ENCODE measurements at places on chromosomes 13 and 19.
A peak's percentile ranks its signal among the peaks of the same experiment; 100 is the strongest.

DNA sequence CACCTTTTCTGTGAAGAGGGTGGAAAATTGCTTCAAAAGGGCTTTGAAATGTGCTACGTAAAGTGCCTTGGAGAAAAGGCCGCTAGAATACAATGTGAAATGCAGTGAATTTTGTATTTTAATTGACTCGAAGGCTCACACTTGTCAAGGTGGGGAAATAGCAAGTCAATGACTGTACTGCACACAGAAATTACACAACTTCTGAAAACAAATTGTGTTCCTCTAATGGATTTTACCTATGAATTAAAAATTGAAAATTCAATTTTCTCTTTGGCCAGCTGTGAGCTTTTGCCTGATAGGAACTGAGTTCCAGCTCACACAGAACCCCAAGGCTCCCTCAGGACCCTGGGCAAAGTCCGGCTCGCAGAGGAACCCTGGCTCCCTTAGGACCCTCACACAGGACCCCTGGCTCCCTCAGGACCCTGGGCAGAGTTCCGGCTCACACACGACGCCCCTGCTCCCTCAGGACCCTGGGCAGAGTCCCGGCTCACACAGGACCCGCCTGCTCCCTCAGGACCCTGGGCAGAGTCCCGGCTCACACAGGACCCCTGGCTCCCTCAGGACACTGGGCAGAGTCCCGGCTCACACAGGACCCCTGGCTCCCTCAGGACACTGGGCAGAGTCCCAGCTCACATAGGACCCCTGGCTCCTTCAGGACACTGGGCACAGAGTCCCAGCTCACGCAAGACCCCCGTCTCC lies 324.9 kb downstream of the UQCRFS1 start:
- no peak for DNase-seq

GRCh38 chr13:110937511-110938285 lies 22.8 kb upstream of the ANKRD10 start:
- no peak for DNase-seq

- no peak for DNase-seq
Measured at GRCh38 chr13:65943024-65943423, 1287.1 kb downstream of the PCDH9 start.

GRCh38 chr19:52990759-52991418 lies 22.8 kb upstream of the ERVV-1 start:
- DNase-seq: no peak

DNA sequence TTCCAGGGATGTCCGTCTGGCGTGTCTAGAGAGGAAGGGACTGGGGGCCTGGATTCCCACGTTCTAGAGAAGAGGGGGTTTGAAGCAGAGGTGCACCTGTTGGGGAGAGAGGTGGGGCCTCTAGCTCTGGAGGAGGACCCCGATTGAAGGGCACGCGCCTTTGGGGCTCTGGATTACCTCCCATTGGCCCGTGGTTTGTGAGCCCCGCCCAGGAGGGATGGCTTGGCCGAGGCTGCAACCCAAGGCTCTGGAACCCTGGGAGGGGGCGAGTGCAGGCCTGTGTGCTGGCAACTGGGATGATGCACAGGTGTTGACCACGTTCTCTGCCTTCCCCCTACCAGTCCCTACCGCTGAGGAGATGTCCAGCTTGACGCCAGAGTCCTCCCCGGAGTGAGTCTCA lies 20.2 kb downstream of the TMEM150B start:
- DNase-seq: no peak

GRCh38 chr13:91036886-91037285 lies 310.6 kb upstream of the MIR17HG start:
- DNase-seq: no peak

DNA sequence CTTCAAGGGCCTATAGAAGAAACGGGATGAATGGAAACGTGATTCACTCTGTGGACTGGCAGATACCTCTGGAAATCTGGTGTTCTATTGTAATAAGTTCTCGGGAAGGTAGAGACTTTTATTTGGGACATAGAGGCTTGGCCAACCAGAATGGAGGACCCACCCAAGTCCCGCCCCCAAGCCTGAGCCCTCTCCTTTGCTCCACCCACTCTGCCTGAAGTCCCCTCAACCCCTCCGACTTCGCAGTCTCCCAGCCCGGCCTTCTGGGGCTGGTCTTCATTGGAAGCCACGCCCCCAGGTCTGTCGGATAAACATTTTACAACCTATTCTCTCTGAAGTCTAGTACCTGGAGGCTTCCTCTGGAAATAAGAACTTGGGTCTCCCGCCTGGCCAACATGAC lies 16.9 kb downstream of the FBXL12 start:
- DNase-seq: no peak

- DNase-seq: peak; percentile 8
Measured at GRCh38 chr19:9565900-9566705, 18.2 kb downstream of the ZNF121 start.

DNA sequence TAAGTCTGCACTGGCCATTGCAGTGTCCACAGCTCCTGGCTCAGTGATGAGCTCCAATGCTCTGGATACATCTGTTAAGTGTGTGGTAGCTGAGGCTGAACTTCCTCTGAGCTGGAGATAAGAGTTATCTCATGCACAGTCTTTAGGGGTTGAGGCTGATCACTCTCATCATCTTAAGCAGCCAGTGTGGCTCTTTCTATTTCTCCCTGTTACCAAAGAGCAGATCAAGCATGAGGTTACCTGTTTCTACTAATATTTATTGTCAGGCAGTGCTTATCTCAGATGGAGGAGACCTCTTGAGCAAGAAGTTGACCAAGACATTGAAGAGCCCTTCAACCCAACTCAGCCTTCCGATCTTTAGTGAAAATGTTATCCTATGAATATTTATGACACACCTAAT lies 6.6 kb upstream of the OR10H2 start:
- DNase-seq: no peak

DNA sequence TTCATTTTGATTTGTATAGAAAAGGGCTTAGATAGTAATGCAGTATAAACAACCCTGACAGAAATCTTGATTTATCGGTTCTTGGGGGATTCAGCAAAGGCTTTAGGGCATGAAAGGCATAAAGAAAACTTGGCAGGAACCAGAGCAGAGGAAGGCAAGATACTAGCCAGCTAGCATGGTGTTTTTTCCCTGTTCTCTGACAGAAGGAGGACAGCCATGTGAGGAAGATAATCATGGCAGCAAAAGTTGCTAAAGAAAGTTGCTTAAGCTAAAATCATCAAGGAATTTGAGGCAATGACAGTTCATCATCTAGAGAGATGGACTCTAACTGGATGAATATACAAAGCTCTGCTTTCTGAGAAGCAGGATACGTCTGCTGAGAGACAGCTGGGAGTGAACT lies 294.1 kb downstream of the KCNRG start:
- DNase-seq: no peak

DNA sequence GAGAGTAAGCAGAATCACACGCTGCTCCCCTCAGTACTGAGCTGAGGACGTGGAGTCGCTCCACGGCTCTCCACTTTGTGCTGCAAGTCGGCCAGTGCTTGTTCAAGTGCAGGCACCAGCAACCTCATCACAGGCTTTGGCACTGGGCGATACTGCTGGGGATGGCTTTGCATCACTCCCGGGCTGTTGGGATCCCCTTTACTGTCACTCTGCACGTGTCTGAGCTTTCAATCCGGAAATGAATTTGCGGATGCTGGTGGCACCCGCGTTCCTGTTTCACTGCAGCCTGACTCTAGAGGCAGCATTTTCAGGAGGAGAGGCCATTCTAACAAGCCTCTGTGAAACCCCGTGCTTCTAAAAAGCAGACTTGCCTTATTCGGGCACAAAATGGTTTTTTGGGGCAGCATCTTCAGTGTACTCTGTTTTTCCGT lies 19.1 kb downstream of the SMARCA4 start:
- DNase-seq: no peak

DNA sequence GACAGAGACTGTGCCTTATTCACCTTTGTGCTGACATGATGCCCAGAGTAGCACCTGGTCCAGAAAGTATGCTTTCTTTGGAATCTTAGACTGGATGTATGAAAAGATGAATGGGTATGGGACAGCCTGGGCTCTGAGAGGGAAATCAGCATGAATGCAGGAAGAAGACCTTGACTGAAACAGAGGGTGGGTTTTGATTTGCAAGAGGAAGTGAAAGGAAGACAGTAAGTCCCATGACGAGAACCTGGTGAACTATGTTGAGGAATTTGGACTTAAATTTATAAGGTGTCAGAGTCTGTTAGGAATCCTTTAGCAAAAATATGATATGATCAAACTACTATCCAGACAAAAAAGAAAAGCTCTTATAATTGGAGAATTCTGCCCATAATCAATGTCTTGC lies 301.9 kb downstream of the SPRY2 start:
- no peak for DNase-seq

GRCh38 chr19:19444681-19445155 lies 39.2 kb downstream of the GATAD2A start:
- DNase-seq: no peak

DNA sequence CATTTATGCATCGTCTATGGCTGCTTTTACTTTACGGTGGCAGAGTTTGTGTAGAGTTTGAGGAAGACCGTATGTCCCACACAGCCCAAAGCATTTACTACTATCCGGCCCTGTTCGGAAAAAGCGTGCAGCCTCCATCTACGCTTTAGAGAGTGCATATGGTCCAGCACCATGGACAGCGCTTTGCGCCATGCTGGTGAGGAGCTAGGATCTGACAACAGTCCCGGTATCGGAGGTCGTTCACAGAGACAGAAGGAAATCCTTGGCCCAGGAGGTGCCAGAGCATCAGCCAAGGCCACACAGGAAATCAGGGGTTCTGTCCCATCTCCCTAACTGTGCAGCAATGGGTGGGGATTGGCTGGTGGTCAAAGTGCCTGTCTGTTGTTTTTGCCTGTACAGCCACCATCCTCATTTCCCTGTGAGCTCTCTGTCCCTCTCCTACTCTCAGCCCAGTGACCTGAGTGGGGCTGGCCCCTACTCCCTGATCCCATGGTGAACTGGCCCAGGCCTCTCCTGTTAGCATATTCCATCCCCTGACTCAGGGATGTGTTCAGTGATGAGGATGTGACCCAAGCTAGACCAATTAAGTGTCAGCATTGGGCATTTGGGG lies 16.2 kb upstream of the PRODH2 start:
- peak; percentile 50 for DNase-seq
